ENCODE measurements at places on chromosomes 5 and 9.

DNA sequence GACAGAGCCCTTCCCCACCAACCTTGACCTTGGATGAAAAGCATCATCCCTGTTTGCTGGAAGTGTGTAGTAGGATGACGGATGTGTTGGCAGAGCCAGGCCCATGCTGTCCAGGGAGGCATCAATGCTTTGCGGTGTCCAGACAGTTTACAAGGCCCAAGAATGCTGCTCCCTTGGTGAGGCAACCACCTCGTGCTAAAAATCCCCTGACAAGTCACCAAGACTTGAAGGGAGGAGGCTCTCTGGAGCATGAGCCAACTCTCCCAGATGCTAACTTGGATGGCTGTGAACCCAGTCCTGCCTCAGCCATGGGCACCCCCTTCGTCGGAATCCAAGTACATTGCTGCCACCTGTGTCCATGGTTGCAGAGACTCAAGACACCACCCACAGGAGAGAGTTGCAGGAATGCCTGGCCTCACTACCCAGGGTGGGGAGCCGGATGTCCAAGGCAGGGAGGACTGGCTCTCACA lies 9.5 kb upstream of the NKD2 start:
- DNase-seq = no peak

- DNase-seq = no peak
Measured at GRCh38 chr9:136791516-136792276, 552 bp downstream of the TMEM141 start.

GRCh38 chr9:128051932-128052709 lies 15.0 kb downstream of the NAIF1 start:
- DNase-seq = no peak

- no peak for DNase-seq
Measured at GRCh38 chr5:73948720-73949119, 322.7 kb downstream of the ARHGEF28 start.

DNA sequence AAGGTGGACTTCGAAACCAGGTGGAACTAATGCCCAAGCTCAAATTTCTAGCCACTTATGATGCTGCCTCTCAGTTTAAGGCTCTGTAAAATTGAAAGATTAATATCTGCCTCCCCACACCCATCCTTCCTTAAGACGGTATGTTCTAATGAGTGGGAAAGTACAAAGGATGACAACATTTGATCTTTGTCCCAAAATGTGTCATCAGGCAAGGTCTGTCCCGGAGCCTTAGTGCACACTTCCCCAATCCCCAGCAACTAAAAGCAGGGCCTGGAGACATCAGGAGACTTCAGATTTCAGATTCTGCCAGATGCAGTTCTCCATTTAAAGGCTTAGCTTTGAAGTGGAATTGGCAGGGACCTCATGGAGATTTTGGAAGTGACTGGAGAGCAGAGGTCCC lies 316.5 kb downstream of the ASTN2 start:
- DNase-seq = no peak

GRCh38 chr9:100277166-100277979 lies 75.4 kb downstream of the TEX10 start:
- no peak for DNase-seq

DNA sequence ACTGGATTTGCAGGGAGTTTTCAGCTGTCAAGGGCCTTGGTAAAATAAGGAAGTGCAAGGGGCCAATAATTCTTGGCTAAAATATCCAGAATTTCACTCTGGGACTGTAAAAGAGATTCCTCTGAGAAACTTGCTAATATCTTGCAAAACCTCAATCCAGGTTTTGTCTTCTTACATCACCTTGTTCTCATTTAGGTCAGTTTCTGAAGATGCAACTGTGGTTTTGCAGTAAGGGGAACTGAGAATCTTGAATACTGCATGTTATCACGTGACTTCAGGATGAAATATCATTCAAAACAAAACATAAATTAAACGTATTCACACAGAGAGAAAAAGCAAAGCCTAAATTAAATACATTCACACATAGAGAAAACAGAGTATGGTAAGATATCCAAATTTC lies 35.0 kb upstream of the RIC1 start:
- no peak for DNase-seq

DNA sequence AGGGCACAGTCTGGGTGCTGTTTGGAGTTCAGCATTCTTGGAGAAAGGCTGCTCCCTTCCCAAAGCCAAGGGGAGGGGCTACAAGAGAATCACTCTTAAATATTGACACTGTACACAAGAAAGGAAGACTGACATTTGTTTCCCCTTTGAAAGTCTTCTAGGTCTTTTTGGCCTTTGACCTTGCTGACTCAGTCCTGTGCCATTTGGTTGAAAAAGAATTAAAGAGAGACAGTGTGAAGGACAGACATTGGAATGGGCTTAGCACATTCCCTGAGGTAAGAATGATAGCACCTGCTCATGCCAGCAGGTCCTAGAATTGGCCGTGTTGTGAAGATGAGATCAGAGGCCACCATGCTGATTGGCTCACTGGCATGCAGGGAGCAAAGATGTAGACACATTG lies 271.4 kb upstream of the ZNF608 start:
- DNase-seq = no peak

DNA sequence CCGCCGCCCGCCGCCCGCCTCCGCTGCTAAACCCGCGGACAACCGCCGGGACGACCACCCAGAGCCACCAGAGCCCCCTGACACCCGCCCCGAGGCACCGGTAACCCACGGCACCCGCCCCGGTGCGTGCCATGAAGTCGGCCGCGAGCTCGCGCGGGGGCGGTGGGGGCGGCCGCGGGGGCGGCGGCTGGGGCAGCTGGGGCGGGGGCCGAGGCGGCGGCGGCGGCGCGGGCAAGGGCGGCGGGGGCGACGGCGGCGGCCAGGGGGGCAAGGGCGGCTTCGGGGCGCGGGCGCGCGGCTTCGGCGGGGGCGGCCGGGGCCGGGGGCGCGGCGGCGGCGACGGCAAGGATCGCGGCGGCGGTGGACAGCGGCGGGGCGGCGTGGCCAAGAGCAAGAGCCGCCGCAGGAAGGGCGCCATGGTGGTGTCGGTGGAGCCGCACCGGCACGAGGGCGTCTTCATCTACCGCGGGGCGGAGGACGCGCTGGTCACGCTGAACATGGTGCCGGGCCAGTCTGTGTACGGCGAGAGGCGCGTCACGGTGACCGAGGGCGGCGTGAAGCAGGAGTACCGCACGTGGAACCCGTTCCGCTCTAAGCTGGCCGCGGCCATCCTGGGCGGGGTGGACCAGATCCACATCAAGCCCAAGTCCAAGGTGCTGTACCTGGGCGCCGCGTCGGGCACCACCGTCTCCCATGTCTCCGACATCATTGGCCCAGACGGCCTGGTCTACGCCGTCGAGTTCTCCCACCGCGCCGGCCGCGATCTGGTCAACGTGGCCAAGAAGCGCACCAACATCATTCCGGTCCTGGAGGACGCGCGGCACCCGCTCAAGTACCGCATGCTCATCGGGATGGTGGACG lies 499 bp downstream of the FBLL1 start:
- no peak for DNase-seq

All from anterior cingulate cortex (tissue), 58 donors.